ENCODE measurements at places on chromosomes 2 and 18.

DNA sequence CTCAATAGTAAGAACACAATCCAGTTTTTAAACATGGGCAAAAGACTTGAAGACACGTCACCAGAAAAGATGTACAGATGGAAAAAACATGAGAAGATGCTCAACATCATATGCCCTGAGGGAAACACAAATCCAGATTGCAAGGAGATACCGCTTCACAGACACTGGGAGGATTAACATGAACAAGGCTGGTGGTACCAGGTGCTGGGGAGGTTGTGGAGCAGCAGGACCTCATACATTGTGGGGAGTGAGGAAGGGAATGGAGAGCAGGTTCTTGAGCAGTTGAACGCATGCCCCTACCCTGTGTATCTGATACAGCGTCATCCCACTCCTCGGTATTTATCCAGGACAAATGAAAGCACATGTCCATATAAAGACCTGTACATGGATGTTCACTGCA is 72.1 kb downstream of the ARHGEF4 start:
- H3K4me1 ChIP-seq: no peaks in the 10 kb centered on the region
- no peaks in the 10 kb centered on the region for H3K27me3 ChIP-seq
- no peak overlapping the region for H3K27ac ChIP-seq
- no peak overlapping the region for H3K4me3 ChIP-seq
- peak; percentile 16 for DNase-seq
- H3K36me3 ChIP-seq: no peaks in the 10 kb centered on the region

DNA sequence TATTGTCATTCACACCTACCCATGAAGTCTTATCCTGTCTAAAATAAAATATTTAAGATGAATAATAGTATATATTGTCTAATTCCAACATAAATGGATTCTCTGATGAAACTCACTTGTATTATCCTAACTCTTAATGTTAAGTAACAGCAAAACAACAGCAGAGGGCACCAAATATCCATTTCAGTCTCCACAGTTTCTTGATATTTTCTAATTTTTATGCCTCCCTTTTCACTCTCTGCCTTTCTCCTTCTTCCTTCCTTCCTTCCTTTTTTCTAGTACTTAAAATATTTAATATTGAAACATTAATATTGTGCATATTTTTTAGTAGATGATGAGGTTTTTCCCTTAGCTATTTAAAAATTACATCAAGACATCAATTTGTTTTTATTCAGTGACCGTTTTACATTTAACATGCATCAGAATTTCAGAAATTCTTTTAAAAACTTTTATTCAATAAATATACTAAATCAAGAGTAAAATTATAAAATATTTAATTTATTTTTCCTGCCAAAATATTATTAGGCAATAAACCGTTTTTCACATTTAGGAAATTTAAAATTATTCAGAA is 97.6 kb downstream of the WDR7 start:
- DNase-seq: no peak
- no peaks in the 10 kb centered on the region for H3K36me3 ChIP-seq
- H3K27ac ChIP-seq: no peak overlapping the region

- H3K27ac ChIP-seq: no peak overlapping the region
- no peaks in the 10 kb centered on the region for H3K36me3 ChIP-seq
- no peak overlapping the region for H3K4me3 ChIP-seq
- H3K27me3 ChIP-seq: no peaks in the 10 kb centered on the region
These were observed 172.3 kb downstream of the CELF4 start for GRCh38 chr18:37393221-37393827.

DNA sequence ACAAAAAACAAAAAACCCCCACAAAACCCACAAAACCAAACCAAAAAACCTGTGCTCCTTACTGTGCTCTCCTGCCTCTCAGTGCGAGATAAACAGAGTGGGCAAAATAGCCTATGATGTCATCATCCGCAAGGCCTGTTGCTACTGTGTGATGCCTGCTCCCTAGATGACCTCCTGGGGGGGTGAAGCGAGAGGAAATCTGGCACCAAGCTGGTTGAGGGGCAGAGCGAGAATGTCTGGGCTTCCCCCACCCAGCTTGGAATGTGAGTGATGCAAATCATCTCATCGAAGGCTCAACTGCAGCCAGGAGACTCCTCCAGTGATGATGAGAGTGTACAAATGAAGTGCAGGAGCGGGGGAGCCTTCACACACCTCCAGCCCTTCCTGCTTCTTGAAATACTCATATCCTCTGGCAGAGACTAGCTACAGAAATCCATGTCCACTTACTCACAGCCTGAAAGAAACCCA is 57.7 kb upstream of the MAP4K3 start:
- H3K4me1 ChIP-seq: no peaks in the 10 kb centered on the region
- no peak overlapping the region for H3K4me3 ChIP-seq
- no peaks in the 10 kb centered on the region for H3K27me3 ChIP-seq
- peak overlapping the region; percentile 39 for H3K27ac ChIP-seq
- H3K36me3 ChIP-seq: no peaks in the 10 kb centered on the region

DNA sequence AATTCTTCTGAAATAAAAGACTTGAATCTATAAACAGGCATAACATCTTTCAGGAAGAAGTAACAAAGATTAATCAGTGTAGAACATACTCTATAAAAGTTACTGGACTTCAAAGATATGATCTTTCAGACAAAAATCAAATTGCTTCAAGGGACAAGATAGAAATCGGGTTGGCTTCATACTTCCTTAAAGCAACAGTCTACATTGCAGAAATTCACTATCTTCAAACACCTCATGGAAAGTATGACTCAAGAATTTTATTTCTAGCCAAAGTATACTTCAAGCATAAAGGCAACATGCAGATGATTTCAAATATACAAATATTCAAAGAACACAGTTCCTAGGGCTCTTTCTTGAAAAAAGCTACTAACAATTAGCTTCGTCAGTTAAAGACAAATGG is 240.7 kb downstream of the SRBD1 start:
- DNase-seq: no peak
- H3K4me3 ChIP-seq: no peak overlapping the region
- H3K27me3 ChIP-seq: no peaks in the 10 kb centered on the region
- no peaks in the 10 kb centered on the region for H3K4me1 ChIP-seq

DNA sequence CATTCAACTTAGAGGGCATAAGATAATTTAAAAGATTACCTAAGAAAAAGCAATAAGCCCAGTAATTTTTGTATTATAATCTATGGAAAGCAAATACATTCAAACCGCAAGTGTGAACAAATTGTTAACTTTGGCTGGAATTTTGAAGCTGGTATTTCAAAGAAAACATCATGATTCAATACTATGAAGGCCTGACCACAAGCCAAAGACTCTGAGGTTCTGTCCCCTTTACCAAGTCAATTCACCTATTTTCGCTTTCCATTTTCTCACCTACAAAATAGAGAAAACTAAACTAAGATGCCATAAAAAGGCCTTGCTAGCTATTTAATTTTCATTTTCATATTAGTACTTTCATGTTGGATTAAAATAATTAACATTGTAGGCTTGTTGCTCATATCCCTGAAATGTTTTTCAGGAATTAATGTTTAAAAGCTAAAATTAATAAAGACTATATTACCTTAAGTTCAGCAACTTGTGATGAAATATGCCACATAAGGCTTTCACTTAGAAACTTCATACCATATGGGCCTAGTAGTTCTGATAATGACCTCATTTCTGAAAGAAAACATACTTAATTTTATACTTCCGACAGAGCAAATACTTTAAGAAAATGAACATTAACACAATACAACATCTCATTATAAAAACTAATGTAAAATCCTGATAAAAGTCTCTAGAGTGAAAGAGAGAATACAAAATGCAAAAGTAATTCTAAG is 85.7 kb upstream of the FRZB start:
- H3K36me3 ChIP-seq: peaks cover 26% of the 10 kb centered on the region
- DNase-seq: no peak
- H3K27me3 ChIP-seq: no peaks in the 10 kb centered on the region
- H3K4me1 ChIP-seq: peaks cover 6% of the 10 kb centered on the region
- H3K27ac ChIP-seq: no peak overlapping the region

DNA sequence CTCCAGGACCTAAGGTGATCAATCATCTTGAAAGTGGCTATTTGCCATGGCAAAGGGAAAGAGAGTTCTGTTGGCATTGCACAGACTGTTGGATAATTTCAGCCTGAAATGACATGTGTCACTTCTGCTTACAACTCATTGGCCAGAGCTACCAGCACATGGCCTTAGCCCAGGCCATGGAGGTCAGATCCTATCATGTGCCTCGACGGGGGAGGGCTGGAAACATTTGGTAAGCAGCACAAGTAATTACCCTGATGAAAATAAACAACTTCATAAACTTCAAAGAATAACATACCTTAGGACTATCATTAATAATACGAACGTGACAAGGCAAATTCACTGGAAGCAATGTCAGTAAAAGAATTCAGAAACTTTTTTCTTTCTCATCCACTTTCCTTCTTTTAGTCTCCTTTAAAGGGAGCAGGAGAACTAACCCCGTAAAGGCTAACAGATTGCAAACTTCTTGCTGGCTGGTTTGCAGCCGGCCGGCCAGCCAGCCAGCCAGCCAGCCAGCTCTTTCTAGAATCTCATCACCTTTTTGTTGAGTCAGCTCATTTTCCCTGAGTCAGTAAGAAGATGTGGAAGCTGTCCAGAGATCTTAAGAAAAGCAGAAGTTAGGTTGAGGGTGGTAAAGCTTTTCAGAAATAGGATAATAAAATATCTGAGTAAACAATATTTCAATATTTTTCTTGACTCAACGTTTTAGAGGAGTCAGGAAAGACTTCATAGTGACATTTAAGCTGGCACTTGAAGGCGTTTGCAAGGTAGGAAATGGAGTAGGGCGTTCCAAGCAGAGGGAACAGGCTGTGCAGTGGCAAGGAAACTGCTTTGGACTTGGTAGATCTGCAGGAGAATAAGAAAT is 31.9 kb downstream of the CNRIP1 start:
- DNase-seq: no peak
- no peaks in the 10 kb centered on the region for H3K36me3 ChIP-seq
- H3K27ac ChIP-seq: peak overlapping the region; percentile 15

DNA sequence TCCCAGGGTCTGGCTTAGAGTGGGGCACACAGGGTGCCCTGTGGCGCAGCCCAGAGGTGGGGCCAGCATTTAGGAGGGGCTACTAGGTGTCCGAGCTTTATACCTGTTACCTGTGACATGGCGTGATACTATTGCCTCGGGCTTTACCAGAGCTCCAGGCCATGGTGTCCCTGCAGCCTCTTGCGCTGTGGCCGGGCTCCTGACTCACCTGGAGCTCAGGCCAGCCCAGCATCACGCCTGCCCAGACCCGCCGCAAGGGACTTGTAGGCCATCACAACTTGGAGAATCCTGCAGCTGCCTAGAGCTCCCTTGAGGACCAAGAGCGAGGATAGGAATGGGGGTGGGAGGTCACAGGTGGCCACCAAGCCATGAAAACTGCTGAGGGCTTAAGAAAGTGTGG is 8.0 kb downstream of the INHBB start:
- H3K27ac ChIP-seq: no peak overlapping the region
- H3K36me3 ChIP-seq: no peaks in the 10 kb centered on the region
- no peaks in the 10 kb centered on the region for H3K27me3 ChIP-seq
- no peaks in the 10 kb centered on the region for H3K4me1 ChIP-seq

GRCh38 chr2:153912798-153913396 is 41.2 kb downstream of the GALNT13 start:
- no peaks in the 10 kb centered on the region for H3K27me3 ChIP-seq
- H3K4me1 ChIP-seq: no peaks in the 10 kb centered on the region

- no peak overlapping the region for H3K4me3 ChIP-seq
- DNase-seq: no peak
- H3K36me3 ChIP-seq: peaks cover 57% of the 10 kb centered on the region
- H3K4me1 ChIP-seq: no peaks in the 10 kb centered on the region
- H3K27me3 ChIP-seq: no peaks in the 10 kb centered on the region
- no peak overlapping the region for H3K27ac ChIP-seq
These were observed 18.0 kb downstream of the APOB start for GRCh38 chr2:21025690-21026478.

DNA sequence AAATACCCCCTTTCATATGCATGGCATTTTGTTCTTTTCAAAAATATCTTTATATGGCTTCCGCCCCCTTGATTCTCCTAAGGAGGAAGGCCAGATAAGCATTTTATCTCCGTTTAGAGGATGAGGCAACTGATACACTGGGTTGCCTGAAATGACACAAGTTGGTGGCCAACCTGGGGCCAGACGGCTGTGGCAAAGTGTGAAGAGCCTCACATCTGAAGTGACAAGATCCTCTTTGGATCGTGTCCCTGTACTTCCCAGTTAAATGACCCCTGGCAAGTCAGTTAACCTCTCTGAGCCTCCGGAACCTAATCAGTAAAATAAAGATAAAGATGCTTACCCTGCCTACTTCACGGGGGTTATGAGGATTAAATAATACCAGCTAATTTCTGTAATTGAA is 4.6 kb downstream of the SETBP1 start:
- no peaks in the 10 kb centered on the region for H3K36me3 ChIP-seq
- no peaks in the 10 kb centered on the region for H3K27me3 ChIP-seq
- no peak overlapping the region for H3K27ac ChIP-seq
- no peak for DNase-seq
- H3K4me1 ChIP-seq: peaks cover 28% of the 10 kb centered on the region
- no peak overlapping the region for H3K4me3 ChIP-seq

- no peak overlapping the region for H3K4me3 ChIP-seq
- no peaks in the 10 kb centered on the region for H3K4me1 ChIP-seq
- no peak overlapping the region for H3K27ac ChIP-seq
- DNase-seq: no peak
- H3K36me3 ChIP-seq: no peaks in the 10 kb centered on the region
These were observed 199.2 kb downstream of the KLHL29 start for GRCh38 chr2:23584054-23584745.

GRCh38 chr2:181998891-181999654 is 13.4 kb downstream of the PPP1R1C start:
- no peaks in the 10 kb centered on the region for H3K36me3 ChIP-seq
- no peak for DNase-seq
- no peaks in the 10 kb centered on the region for H3K27me3 ChIP-seq
- H3K27ac ChIP-seq: no peak overlapping the region

- no peaks in the 10 kb centered on the region for H3K27me3 ChIP-seq
- no peak overlapping the region for H3K4me3 ChIP-seq
- H3K36me3 ChIP-seq: peaks cover 5% of the 10 kb centered on the region
- no peak for DNase-seq
These were observed 181.3 kb downstream of the CTIF start for GRCh38 chr18:48719974-48720654.

DNA sequence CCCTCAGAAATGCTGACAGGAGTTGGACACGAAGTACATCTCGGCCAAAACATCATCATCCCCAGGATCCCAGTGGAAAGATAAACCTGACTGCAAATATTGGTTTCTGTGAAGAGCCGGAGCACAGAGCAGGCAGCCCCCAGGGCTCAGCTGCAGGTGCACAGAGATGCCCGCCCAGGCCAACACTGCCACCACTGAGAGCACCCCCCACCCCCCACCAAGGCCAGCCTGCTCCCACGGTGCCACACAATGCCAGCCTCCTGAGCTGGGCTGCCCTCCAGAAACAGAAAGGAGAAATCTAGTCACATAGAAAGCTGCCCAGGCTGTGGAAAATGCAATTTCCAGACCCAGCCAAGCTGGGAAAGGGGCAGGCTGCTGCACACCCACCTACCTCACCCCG is 71.7 kb downstream of the GALNT14 start:
- H3K4me3 ChIP-seq: no peak overlapping the region
- H3K27me3 ChIP-seq: no peaks in the 10 kb centered on the region
- H3K4me1 ChIP-seq: no peaks in the 10 kb centered on the region
- H3K36me3 ChIP-seq: no peaks in the 10 kb centered on the region
- no peak overlapping the region for H3K27ac ChIP-seq
- no peak for DNase-seq

GRCh38 chr2:160842286-160842685 is 317.9 kb upstream of the TANK start:
- DNase-seq: no peak
- no peak overlapping the region for H3K4me3 ChIP-seq
- H3K36me3 ChIP-seq: no peaks in the 10 kb centered on the region
- H3K27me3 ChIP-seq: no peaks in the 10 kb centered on the region
- no peak overlapping the region for H3K27ac ChIP-seq
